ENCODE measurements at places on chromosomes 3 and 15.

- no peak overlapping the region for H3K4me3 ChIP-seq
- no peaks in the 10 kb centered on the region for H3K4me1 ChIP-seq
- H3K27me3 ChIP-seq = peaks cover under 1% of the 10 kb centered on the region
- DNase-seq = no peak
- H3K36me3 ChIP-seq = no peaks in the 10 kb centered on the region
These were observed 254.9 kb upstream of the RASGRP1 start for GRCh38 chr15:38819387-38819950.

GRCh38 chr3:134419214-134419959 lies 45.1 kb upstream of the AMOTL2 start:
- DNase-seq = peak; percentile 13
- H3K27me3 ChIP-seq = peaks cover 3% of the 10 kb centered on the region
- H3K36me3 ChIP-seq = no peaks in the 10 kb centered on the region

- no peak overlapping the region for H3K27ac ChIP-seq
- DNase-seq = no peak
- no peaks in the 10 kb centered on the region for H3K4me1 ChIP-seq
- H3K36me3 ChIP-seq = no peaks in the 10 kb centered on the region
These were observed 61.8 kb downstream of the GLDN start for GRCh38 chr15:51403072-51403878.

DNA sequence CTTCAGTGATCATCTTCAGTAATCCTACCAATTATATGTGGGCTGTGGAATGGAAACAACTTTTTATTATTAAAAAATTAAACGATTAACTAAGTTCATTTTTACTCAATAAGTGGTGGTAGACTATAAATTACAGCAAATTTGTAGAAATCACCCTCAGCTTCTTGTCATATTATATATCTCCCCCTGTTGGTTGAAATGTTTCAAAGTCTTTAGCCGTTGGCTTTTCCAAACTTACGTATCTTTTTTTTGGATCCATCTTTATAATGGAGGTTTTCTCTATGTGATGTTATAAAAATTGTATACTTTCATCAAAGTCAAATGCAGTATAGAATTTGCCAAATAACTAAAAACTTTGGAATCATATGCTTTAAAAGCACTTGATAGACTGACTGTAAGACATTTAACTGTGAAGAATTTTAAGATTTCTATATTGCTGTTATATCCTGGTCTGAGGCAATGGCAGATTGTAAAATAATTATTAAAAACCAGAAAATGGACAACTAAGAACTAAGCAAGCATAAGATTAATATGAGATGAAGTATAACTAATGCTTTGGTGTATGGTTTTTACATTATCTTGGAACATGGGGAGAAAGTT lies 44.7 kb downstream of the ATP11B start:
- H3K27ac ChIP-seq = no peak overlapping the region
- H3K27me3 ChIP-seq = no peaks in the 10 kb centered on the region
- DNase-seq = no peak
- H3K4me1 ChIP-seq = no peaks in the 10 kb centered on the region

GRCh38 chr3:123275691-123276090 lies 73.9 kb downstream of the SEC22A start:
- H3K4me1 ChIP-seq = no peaks in the 10 kb centered on the region
- no peaks in the 10 kb centered on the region for H3K36me3 ChIP-seq
- H3K4me3 ChIP-seq = no peak overlapping the region
- no peak for DNase-seq
- no peaks in the 10 kb centered on the region for H3K27me3 ChIP-seq
- H3K27ac ChIP-seq = no peak overlapping the region

- no peaks in the 10 kb centered on the region for H3K4me1 ChIP-seq
- no peak for DNase-seq
- no peak overlapping the region for H3K4me3 ChIP-seq
These were observed 117.2 kb upstream of the LRRC3B start for GRCh38 chr3:26505399-26505798.

DNA sequence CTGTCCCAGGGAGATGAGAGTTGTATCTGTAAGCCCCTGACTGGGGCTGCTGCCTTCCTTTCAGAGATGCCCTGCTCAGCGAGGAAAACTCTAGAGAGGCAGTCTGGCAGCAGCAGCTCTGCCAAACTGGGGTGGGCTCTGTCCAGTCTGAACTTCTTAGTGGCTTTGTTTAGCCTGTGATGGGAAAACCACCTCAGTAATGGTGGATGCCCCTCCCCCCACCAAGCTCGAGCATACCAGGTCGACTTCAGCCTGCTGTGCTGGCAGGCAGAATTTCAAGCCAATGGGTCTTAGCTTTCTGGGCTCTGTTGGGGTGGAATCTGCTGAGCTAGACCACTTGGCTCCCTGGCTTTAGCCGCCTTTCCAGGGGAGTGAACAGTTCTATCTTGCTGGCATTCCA lies 218.3 kb downstream of the TUSC7 start:
- no peaks in the 10 kb centered on the region for H3K27me3 ChIP-seq
- no peak overlapping the region for H3K4me3 ChIP-seq
- DNase-seq = no peak
- no peak overlapping the region for H3K27ac ChIP-seq
- no peaks in the 10 kb centered on the region for H3K4me1 ChIP-seq
- H3K36me3 ChIP-seq = no peaks in the 10 kb centered on the region

GRCh38 chr3:108528459-108529252 lies 18.3 kb upstream of the MYH15 start:
- H3K4me1 ChIP-seq = no peaks in the 10 kb centered on the region
- no peak overlapping the region for H3K4me3 ChIP-seq
- no peak overlapping the region for H3K27ac ChIP-seq
- H3K36me3 ChIP-seq = no peaks in the 10 kb centered on the region
